ENCODE measurements at places on chromosomes 5 and 9.
A peak's percentile ranks its signal among the peaks of the same experiment; 100 is the strongest.

DNA sequence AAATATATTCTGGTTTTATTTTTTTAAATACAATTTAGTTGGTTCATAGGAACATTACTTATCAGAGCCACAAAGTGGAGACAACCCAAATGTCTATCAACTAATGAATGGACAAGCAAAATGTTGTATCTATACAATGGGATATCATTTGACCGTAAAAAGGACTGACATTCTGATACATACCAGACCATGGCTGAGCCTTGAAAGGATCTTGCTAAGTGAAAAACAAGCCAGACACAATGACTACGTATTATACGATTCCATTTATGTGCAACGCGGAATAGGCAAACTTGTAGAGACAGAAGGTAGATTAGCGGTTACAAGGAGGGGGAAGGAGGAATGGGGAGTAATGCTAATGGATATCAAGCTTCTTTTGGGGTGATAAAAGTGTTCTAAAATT, 621.6 kb downstream of the BNC2 start:
- DNase-seq = no peak

- no peak for DNase-seq
These were observed 310.7 kb downstream of the RAB3C start for GRCh38 chr5:58893551-58893950.

- no peak for DNase-seq
These were observed 268.7 kb downstream of the IRX2 start for GRCh38 chr5:2482778-2483177.

DNA sequence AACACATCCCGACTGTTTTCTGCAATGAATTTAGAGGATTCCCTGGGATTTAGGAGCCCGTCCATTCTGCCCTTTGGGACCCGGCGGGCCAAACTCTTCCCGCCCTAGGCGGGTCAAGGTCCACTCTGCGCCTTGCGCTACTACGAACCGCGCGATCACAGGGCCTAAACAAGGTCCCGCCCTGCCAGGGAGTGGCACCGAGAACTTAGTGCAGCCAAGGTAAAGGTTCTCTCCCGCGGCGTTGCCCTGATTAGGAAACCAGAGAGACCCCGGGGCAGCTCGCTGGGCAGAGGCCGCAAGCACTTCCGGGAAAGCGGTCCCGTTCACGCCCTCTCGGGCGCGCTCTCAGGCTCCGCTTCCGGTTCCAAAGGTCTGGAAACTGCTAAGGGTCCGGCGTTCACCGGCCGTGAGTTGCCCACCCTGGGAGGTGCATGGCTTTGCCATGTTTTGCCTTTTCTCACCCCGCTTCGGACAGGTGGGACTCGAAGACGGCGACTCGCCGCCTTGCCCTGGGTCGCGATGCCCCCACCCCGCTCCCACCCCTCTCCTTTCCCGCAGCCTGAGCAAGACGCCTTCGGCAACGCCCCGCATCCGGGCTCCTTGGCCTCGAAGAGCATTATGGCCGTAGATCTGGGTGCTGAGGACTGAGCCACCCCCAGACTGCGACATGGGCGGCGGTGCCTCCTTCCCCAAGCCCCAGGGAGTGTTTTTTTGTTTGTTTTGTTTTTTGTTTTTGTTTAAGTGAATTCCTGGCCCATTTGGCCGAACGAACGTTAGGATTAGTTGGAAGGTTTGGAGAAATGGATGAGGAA, 23.4 kb downstream of the HNRNPK start:
- DNase-seq = peak; percentile 79

DNA sequence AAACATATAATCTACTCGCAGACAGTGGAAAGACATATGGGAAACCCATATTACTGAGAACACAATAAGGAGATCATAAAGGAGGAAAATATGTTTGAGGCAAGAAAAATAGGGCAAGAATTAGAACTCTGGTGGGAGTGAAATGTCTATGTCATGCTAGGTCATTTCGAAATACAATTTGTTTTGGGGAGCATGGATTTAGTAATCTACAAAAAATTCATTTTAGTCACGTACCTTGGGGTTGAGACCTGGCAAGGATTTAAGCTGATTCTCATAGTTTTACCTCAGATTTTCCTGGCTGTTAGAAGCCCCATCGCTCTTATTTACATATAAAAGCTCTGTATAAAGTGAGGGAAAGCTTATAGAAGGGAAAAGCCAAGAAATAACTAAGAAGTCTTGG, 11.5 kb upstream of the CSNK1G3 start:
- DNase-seq = no peak

DNA sequence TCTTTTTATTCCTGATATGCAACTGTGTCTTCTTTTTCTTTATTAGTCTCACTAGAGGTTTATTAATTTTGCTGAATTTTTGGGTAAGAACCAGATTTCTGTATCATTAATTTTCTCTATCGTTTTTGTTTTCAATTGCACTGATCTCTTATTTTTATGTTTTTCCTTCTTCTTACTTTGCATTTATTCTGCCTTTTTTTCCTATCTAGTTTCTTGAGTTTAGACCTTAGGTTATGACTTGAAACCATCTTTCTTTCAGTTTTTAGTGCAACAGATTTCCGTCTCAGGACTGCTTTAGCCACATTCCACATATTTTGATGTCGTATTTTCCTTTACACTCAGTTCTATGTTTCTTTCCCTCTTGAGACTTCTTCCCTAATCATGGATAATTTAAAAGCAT, 56.6 kb downstream of the IARS1 start:
- DNase-seq = no peak

DNA sequence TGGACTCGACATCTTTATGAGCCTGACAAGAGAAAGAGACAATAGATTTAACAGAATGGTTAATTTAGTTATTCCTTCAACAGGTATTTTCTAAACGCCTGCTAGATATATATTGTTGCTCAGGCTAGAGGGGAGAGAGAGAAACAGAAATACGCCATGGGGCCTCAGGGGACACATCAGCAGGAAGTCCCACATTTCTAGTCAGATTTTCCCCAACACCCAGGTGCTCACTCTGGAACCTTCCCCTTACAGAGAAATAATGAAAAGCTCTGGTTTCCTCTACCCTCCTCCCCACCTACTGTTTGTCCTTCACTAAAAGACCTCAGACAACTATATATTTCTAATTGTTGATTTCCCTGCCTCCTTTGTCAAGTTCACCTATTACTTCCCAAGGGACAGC, 130.3 kb upstream of the TBC1D2 start:
- no peak for DNase-seq

DNA sequence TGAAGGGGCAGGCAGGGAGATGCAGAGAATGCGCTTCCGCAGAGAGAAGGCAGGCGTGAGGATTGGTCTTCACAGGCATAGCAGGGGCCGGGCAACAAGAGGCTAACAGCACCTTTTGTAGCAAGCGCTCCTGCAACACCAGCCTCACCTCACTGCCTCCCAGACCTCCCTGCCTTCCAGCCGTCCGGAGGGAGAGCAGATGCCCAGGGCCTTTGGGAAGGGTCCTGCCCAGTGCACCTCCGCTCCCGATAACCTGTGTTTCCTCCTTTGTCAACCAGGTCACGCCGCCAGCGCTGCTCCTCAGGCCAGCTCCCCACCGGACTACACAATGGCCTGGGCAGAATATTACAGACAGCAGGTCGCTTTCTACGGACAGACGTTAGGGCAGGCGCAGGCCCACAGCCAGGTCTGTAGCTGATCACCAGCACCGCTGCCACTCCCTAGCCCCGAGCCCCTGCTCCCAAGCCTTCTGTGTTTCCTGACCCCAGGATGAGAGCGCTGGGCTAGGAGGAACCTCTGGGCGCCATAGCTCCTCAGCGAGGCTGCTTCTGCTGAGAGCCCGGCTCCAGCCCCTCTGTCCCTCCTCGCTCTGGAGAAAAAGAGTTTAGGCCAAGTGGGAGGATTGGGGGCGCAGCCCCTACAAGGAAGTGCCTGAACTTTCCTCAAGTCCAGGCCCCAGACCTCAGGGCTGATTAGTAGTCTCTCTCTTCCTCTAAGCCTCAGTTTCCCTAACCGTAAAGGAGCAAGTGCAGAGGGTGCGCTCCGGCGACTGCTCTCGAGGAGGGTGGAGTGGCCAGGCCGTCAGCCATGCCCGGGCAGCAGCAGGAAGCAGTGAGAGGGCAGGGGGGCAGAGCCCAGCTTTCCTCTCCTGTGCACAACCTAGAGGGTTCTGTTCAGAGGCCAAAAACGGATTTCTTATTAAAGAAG, 28.4 kb upstream of the PRDM12 start:
- DNase-seq = no peak

DNA sequence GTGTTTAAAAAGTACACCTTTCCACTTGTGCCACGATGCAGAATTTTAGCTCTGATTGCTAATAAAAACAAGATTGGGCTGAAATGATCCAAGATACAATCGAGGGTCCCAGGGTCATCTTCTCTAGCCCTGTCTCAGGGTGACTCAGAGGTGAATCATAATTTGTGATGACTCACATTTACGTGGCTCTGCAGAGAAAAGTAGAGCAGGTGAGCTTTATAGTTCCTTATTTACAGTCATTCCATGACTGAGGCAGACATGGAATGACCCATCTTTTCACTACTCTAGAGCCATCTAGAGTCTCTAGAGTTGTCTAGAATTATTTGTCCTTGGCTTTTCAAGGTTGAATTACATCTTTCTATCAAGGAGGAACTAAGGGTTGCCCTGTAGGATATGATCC, 155.2 kb downstream of the GAS1 start:
- no peak for DNase-seq

DNA sequence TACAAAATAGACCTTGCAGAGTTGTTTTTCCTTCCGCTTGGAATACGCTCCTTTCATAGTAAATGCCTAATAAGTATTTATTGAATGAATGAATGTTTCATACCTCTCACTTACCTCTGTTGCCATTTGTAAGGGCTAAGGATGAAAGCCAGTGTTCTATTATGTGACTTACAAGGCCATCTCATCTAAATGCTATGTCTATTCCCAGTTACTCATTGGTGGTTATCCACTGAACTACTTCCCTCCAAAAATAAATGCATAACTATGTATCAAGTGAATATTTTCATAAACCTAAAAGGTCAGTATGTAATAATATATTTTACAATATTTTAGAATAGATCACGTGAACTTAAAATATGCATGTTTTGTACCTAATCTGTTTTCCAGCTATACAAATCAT, 670.5 kb upstream of the RGMB start:
- no peak for DNase-seq

DNA sequence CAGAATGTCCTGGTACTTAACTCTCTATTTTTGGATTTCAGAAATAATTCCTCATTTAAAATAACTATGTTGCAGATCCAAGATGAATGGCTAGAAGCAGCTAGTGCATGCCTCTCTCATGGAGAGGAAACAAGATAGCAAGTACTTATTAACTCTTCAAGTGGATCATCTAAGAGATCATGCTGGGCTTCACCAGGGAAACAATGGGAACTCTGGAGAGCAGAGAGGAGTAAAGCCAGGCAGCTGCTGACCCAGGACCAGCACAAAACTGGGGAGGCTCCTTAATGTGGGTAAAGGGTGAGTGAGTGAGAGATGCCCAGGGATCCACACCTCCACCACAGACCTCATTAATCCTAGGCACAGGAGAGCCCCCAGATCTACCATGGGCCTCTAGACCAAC, 897.8 kb upstream of the ACO1 start:
- DNase-seq = no peak

- no peak for DNase-seq
These were observed 29.8 kb downstream of the TDRD7 start for GRCh38 chr9:97441729-97442128.

GRCh38 chr5:89395111-89395510, 512.1 kb upstream of the MEF2C start:
- no peak for DNase-seq

DNA sequence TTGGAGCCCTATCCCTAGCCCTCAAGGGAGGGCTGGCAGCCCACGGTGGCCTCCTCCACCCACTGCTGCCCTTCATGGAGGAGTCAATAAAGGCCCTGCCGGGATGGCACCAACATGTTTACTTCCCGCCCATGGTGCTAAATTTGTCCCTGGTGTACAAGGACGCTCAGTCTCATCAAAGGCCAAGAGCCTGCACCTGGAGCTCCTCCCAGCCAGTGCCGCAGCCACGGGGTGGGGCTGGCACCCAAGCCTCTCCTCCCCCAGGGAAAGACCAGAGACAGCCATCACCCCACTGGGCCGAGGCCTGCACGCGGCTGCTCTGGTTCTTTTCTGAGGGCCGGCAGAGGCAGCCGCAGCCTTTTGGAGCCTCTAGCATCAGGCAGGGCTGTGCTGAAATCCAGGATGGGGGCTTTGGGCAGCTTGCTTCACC, 34.8 kb upstream of the RXRA start:
- no peak for DNase-seq

- DNase-seq = no peak
These were observed 70.5 kb downstream of the ERMP1 start for GRCh38 chr9:5762421-5762820.

- DNase-seq = no peak
These were observed 56.0 kb upstream of the RARS1 start for GRCh38 chr5:168430296-168430695.

- no peak for DNase-seq
These were observed 51.1 kb downstream of the NUDT12 start for GRCh38 chr5:103511554-103511885.

DNA sequence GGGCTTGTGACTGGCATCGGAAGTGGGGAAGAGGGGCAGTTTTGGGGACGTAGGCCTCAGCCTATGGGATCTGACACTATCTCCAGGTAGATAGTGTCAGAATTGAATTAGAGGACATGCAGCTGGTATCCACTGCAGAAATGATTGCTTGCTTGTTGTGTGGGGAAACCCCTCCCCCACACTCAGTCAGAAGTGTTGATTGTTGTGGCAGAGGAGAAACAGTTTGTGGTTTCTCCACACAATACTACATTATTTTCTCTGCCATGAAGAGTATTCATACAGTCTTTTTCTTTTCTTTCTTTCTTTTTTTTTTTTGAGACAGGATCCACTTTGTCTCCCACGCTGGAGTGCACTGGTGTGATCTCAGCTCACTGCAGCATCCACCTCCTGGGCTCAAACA, 113.9 kb downstream of the ARRDC3 start:
- DNase-seq = no peak

- DNase-seq = no peak
These were observed 28.2 kb upstream of the CPLX2 start for GRCh38 chr5:175842951-175843793.

- DNase-seq = no peak
These were observed 174.3 kb downstream of the MRPS30 start for GRCh38 chr5:44983006-44983405.

GRCh38 chr5:114744406-114744805, 382.5 kb downstream of the KCNN2 start:
- no peak for DNase-seq

GRCh38 chr5:149672701-149673476, 57.2 kb upstream of the PPARGC1B start:
- DNase-seq = no peak

DNA sequence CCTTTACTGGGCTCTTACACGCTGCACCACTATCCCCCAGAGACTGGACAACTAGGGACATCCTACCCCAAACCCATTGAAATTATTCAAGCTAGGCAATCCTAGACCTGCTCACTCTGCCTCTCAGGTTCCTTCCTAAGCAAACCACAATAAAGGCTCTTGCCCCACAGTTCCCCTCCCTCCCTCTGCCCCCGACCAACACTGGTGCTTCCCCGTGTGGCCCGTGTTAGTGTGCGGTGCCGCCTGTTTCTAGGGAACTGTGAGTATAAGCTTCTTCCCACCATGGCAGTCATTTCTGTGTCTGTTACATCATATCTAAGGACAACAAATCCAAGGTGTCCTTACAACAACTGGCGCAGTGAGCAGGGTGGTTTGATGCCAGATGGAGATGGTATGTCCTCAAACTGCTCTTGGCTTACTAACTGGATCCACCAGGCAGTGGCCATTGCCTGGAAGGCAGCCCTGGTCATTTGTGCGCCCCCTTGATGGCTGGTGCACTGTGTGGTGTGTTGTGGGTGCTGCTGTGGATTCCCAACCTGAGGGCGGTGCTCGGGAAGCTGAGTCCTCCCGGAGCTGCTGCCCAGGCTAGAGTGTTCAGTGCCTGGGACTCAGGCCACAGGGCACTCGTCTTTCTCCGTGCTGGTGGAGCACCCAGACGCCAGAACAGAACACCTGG, 8.4 kb upstream of the MXD3 start:
- DNase-seq = no peak
